ENCODE measurements at places on chromosomes 3 and 15.

DNA sequence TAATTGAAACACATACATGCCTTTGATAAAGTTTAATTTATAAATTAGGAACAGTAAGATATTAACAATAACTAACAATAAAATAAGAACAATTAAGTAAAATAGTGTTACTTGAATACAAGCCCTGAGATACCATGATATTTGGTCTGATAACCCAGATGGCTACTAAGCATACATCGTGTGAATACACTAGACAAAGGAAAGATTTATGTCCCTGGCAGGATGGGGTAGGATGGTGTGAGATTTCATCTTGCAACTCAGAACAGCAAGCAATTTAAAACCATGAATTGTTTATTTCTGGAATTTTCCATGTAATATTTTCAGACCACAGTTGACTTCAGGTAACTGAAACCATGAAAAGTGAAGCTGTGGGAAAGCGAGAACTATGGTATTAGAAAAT lies 169.5 kb downstream of the DIPK2A start:
- DNase-seq, result no peak

DNA sequence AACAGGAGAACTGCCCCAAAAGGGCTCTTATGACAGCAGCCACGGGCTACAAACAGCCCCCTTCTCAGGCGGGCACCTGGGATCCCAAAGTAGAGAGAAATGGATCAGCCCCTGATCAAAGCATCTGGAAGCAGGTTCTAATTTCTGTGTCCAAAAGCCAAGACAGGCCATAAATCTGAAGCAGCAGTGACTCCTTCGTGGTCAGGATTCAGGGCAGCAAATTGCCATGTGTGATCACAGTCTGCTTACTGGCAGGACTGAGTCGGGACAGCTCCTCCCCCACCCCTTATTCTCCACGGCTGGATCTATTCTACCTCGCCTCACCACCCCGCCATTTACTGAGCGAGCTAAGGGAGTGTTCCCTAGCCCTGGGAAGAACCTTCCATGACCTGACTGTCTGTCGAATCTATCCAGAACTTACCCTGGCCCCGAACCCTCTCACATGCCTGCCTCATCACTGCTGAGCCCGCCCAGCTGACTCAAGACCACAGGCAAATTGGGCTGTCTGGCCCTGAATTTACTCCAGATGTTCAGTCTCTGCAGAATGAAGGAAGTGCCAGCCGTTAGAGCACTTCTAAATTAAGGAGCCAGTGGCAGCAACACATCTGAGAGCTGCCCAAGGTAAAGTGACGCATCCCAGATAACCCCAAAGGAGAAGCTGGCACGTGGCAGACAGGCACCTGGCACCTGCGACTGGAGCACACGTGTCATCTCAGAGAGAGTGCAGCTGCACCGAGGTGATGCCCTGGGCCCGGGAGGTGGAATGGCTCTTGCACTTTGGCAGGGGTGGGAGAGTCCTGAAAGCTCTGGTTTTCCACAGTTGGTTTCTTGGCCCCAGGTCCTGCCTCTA lies 1.3 kb downstream of the LRRC15 start:
- DNase-seq, result peak; percentile 50

GRCh38 chr15:50607129-50607528 lies 60.7 kb upstream of the USP50 start:
- no peak for DNase-seq

DNA sequence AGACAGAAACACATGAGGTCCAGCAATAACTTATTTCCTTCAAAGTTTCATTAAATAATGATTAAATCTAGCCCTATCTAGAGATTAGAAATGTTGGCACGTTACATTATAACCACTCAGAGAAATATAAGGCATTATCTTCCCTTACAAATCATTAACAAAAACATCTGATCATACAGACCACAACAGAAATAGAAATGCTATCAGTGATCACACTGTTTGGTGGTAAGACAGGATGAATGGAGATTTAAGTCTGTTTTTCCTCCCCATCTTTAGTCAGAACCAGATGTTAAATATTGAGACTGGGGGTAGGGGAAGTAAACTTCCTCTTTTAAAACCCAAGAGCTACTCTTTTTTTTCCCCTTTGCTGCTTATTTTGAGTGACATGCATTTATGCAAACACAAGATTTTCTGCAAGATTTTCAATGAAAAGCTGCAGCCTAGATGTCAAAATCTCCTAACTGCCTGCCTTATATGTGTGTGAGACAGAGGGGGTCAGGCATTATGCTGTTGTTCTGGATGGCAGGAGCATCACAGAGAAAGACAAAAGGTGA lies 70.4 kb downstream of the CBLB start:
- peak; percentile 72 for DNase-seq

GRCh38 chr3:61892891-61893290 lies 331.5 kb downstream of the PTPRG start:
- no peak for DNase-seq

GRCh38 chr3:12062605-12063004 lies 58.4 kb downstream of the SYN2 start:
- no peak for DNase-seq

GRCh38 chr3:149401926-149402310 lies 24.5 kb upstream of the TM4SF1 start:
- DNase-seq, result no peak

DNA sequence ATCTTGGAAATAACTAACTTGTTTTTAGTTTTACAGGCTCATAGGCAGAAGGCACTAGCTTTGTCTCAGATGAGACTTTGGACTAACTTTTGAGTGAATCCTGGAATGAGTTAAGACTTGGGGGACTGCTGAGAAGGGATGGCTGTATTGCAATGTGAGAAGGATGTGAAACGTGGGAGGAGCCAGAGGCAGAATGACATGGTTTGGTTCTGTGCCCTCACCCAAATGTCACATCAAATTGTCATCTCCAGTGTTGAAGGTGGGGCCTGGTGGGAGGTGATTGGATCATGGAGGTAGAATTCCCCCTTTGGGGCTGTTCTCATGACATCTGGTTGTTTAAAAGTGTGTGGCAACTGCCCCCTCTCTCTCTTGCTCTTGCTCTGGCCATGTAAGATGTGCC lies 28.8 kb upstream of the CCDC50 start:
- DNase-seq, result no peak

GRCh38 chr3:102087236-102087635 lies 237.9 kb downstream of the NFKBIZ start:
- no peak for DNase-seq

GRCh38 chr3:105243076-105243475 lies 123.6 kb upstream of the ALCAM start:
- DNase-seq, result no peak

DNA sequence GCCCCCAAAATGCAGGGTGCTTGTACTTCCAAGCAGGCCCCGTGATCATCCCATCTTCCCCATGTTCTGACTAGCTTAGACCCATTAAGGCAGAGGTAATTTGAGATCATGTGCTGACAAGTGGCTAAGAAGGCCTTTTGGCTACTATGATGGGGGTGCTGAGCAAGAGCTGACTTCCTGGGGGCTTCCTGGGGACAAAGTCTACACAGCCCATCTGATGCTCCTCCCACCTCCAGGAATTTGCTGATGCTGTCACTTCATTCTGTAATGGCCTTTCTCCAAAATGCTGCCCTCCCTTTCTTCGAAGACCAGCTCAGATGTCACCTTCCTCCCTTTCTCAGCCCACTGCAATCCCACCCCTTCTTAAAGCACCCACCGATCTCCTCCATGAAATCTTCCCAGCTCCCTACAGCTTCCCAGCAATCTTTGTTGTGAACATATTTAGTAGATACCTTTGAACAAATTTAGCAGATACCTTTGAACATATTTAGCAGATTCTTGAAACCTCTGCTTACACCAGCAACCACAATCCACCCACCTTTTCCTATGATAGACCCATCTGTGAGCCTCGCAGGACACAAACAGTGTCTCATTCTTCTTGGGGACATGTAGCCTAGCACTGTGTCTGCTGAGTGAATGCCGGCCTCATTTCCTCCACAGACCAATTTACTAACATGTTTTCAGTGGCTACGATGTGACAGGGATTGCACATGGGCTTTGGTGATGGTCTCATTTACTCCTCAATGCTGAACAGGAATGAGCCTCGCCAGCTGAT lies 223.3 kb downstream of the EPHB1 start:
- no peak for DNase-seq
